ENCODE measurements at places on chromosomes 12 and 14.

DNA sequence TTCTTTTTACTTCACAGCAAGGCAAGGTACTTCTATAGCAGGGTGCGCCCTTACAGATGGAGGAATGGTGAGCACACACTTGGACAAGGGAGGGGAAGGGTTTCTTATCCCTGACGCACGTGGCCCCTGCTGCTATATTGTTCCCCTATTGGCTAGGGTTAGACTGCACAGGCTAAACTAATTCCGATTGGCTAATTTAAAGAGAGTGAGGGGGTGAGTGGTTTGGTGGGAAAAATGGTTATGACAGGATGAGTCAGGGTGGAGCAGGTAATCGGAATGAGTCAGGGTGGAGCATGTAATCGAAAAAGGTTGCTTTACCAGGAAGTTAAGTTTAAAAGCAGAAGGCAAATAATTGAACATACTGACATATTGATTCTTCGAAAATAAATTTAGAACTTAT is 23.7 kb upstream of the RAB21 start:
- DNase-seq, result no peak

DNA sequence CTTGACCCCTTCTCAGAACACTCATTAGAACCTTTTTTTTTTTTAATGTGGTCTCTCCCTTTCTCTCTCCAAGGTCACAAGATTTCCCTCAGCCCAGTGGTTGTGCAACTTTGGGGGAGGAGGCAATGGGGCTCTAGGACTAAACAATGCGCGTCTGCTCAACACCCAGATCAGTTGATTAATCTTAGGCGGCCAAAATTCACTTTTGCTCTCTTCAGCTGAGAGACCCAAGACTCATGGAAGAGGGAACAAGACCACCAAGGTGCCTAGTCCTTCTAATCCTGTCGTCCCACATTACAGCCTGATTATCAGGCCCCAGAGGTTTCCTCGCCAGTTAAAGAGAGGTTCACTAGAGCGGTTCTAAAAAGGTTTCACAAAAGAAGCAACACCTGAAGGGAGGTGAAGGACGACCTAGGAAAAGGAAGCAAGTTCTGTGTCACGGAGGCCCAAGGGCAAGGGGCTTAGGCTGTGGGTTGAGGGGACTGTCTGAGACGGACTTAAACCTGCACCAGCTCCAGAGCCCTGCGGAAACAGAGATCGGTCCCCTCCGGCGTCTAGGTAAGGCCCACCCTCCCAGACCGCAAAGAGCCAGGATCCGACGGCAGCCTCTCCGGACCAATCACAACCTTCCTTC is 824 bp upstream of the TARBP2 start:
- no peak for DNase-seq

GRCh38 chr12:13190275-13190674 is 6.3 kb upstream of the EMP1 start:
- no peak for DNase-seq

GRCh38 chr12:27969624-27970400 is 2.7 kb downstream of the PTHLH start:
- no peak for DNase-seq

DNA sequence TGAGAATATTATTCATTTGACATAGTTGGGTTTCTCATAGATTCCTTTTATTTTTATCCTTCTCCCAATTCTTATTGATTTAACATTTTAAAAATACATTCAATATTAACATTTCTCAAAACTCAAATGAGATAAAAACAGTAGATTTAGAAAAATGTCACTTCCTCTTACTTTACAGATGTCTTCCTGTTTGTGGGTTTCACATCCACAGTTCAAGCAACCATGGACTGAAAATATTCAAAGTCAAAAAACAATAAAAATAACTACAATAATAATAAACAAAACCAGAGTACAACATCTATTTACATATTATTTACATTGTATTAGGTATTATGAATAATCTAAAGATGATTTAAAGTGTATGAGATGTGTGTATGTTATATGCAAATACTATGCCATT is 111.3 kb upstream of the SLC16A7 start:
- no peak for DNase-seq

GRCh38 chr14:59895721-59896120 is 24.2 kb upstream of the LRRC9 start:
- no peak for DNase-seq

DNA sequence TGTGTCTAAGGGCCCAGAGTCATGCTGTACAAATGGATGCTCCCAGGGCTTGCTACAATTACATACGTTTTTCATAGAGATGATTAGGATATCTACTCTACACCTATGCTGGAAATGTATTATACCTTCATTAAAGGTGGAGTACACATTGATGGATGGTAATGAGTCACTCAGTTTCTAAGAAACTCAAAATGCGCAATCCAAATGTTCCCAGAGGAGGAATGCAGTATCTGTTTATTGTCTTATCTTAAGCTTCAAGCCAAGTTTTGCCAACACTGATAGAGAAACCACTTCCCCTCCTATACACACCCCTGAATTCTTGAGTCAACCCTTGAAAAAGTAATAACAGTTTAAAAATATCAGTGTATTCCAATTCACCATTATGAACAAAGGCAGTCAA is 266.6 kb upstream of the FAR2 start:
- no peak for DNase-seq

Measured in stimulated activated CD4-positive, alpha-beta T cell treated with anti-CD3 and anti-CD28 coated beads, Interleukin-15, amount 100 ng/mL, for 1 hour (primary cell).